Activated CD4-positive, alpha-beta T cell treated with anti-CD3 and anti-CD28 coated beads for 36 hours (primary cell): ENCODE measurements at places on chromosomes 12 and 14.

- H3K27ac ChIP-seq = no peak overlapping the region
- DNase-seq = no peak
- H3K4me3 ChIP-seq = no peak overlapping the region
- peaks cover 2% of the 10 kb centered on the region for H3K36me3 ChIP-seq
- no peaks in the 10 kb centered on the region for H3K27me3 ChIP-seq
Measured at GRCh38 chr14:75068294-75069120, 934 bp upstream of the ZC2HC1C start.

GRCh38 chr12:75979181-75979580 lies 52.4 kb downstream of the PHLDA1 start:
- DNase-seq = peak; percentile 55
- H3K4me3 ChIP-seq = peak overlapping the region; percentile 59
- H3K27me3 ChIP-seq = no peaks in the 10 kb centered on the region

- DNase-seq = no peak
- no peak overlapping the region for H3K27ac ChIP-seq
- H3K36me3 ChIP-seq = no peaks in the 10 kb centered on the region
Measured at GRCh38 chr14:68140076-68140741, 320.6 kb downstream of the RAD51B start.

- H3K27ac ChIP-seq = no peak within 1 kb of the TSS
- H3K27me3 ChIP-seq = peaks cover 51% of the 10 kb centered on the region
- no peak within 1 kb of the TSS for H3K4me3 ChIP-seq
- H3K36me3 ChIP-seq = no peaks in the 10 kb centered on the region
- H3K4me1 ChIP-seq = no peaks in the 10 kb centered on the region
- no peak for DNase-seq
Measured at GRCh38 chr12:52232674-52233461, at the start of gene KRT7. TSS of gene KRT7 (plus strand) at chr12:52233243. CDS start at chr12:52233297, 54 bp downstream.

- DNase-seq = no peak
- no peak overlapping the region for H3K4me3 ChIP-seq
- no peak overlapping the region for H3K27ac ChIP-seq
- H3K36me3 ChIP-seq = no peaks in the 10 kb centered on the region
Measured at GRCh38 chr12:78501825-78502224, 362.7 kb upstream of the SYT1 start.

DNA sequence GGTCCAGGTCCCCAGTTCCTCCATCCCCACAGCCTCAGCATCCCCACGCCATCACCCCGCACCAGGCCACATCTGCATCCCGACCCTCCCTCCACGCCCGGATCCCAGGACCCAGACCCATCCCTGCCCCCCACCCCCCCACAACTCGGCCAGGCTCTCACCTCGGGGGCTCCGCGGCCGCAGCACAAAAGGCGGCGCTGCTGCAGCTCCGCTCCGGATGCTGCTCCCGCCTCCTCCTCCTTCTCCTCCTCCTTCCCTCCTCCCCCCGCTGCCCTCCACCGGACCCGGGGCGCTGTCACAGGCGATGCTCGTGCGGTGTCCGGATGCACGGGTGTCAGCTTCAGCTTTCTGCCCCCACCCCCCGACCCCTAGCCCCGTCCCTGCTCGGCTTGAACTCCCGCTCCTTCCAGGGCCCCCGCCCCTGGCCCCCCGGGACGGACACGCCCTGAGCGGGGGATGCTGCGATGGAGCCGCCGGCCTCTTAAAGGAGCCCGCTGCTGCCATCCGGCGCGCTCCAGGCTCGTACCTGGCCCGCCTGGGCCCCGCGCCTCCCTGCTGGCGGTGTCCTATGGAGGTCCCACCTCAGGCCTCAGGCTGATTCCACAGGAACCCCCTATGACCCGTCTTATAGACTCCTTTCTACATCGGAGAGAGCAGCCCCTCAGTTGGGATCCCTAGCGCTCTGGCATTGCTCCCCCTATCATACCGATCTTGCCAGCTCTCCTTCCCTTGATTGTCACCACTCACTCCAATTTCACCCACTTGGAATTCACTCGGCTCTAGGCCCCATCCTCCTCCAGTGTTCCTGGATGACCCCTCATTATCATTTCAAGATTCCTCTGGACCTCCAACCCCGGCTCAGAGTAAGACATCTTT lies at the start of gene MAP3K12:
MAP3K12 (minus strand) TSS at position 193 of the 876 bp plus-strand sequence. CDS start 12,067 bp downstream, outside the sequence.
- peak within 1 kb of the TSS; percentile 81 for H3K4me3 ChIP-seq
- H3K27me3 ChIP-seq = no peaks in the 10 kb centered on the region
- DNase-seq = peak; percentile 82
- H3K36me3 ChIP-seq = no peaks in the 10 kb centered on the region
- H3K27ac ChIP-seq = peak within 1 kb of the TSS; percentile 98

DNA sequence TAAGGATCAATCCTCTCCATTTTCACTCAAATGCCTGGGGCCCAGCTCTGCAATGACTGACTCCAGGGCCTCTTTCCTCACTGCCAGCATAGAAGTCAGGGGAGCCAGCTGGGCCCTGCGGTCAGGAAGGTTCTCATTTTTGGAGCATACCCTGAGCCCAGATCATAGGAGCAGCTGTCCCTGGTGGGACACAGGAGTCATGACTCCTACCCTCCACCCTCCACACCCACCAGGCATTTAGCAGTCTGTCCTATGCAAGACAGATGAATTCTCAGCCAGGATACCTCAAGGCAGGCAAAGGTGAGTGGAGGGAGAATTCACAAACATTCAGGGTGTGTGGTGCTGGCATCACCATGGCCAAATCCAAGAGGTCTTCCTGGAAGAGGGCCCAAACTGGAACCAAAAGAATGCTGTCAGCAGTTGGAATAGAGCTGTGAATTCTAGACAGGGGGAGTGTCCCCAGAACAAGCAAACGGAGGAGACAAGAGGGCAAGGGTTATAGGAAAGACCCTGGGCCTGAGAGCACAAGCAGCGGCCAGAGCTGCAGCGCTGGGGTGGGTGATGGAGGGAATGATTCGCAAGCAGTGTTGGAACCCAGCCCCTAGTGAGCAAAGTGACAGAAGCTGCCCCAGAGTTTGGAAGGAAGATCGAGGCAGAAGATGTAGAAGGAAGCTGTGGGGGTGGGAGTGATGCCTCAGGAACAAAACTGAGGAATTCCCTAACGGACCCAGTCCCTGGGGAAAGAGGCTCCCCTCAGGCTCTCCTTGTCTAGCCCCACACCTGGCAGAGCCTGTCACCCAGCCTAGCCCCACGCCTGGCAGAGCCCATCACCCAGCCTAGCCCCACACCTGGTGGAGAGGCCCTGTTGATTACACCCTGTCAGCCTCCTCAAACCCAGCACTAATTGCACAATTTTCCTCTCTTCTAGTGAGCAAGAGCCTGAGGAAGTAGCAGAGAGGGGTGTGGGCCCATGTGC lies 4.5 kb upstream of the REM2 start:
- peaks cover 18% of the 10 kb centered on the region for H3K4me1 ChIP-seq
- peaks cover 29% of the 10 kb centered on the region for H3K36me3 ChIP-seq
- no peak overlapping the region for H3K4me3 ChIP-seq
- H3K27me3 ChIP-seq = no peaks in the 10 kb centered on the region
- no peak for DNase-seq

- H3K4me1 ChIP-seq = no peaks in the 10 kb centered on the region
- DNase-seq = no peak
- H3K4me3 ChIP-seq = no peak overlapping the region
- H3K27ac ChIP-seq = no peak overlapping the region
- H3K27me3 ChIP-seq = no peaks in the 10 kb centered on the region
Measured at GRCh38 chr12:109580272-109580671, 6.7 kb downstream of the MVK start.

DNA sequence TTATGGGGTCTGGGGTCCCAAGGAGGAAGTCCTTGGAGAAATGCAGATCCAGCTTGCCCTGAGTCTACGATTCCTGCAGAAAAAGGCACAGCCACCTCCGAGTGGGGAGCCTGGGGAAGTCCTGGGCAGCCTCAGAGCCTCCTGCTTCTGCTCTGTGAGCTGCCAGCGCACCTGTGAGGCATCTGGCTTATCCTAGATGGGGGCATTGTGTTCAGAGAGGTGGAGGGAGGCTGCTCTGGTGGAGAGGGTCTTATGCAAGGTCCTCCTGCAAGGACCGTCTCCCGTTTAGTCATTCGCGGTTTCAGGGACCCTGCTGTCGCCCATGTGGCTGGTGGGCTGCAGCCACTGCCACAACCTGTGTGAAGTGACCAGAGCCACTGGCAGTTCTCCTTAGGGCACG lies 53.0 kb upstream of the PRMT8 start:
- no peaks in the 10 kb centered on the region for H3K4me1 ChIP-seq
- no peak for DNase-seq
- H3K27me3 ChIP-seq = no peaks in the 10 kb centered on the region
- no peaks in the 10 kb centered on the region for H3K36me3 ChIP-seq

GRCh38 chr12:104410326-104410725 lies 46.4 kb upstream of the CHST11 start:
- peaks cover 12% of the 10 kb centered on the region for H3K4me1 ChIP-seq
- DNase-seq = no peak
- H3K36me3 ChIP-seq = no peaks in the 10 kb centered on the region
- H3K27me3 ChIP-seq = no peaks in the 10 kb centered on the region

DNA sequence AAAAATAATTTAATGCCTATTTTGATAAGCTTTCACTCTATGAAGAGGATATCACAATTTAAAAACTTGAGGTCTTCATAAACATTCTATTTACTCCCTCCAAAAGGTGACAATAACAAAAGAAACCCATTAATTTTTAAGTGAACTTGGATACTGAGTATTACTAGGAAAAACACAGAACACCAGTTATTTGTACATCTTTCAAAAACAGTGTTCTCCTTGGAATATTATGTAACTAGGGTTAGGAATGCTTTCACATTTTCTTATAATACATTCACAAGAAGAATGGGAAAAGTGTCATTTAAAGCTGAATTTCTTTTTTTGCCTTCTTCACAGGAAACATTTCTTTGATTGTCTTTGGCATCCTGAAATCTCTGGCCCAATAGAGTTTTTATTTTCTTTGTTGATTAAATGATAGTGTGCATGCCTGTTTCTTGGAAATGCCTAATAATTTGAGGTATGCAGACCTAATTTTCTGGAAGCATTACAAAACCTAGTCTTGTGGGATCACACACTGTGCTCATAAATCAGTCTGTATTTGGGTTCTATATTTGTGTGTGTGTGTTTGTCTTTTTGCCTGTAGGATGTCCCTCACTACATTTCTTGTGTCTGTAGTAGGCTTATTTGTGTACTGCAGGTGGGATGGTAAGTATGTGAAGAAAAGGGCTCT lies 76.5 kb downstream of the WNK1 start:
- H3K4me1 ChIP-seq = peaks cover 20% of the 10 kb centered on the region
- H3K27me3 ChIP-seq = no peaks in the 10 kb centered on the region
- no peak overlapping the region for H3K27ac ChIP-seq
- peaks cover 40% of the 10 kb centered on the region for H3K36me3 ChIP-seq
